HTR-8/SVneo (cell line): ENCODE measurements at places on chromosomes 16 and 17.

DNA sequence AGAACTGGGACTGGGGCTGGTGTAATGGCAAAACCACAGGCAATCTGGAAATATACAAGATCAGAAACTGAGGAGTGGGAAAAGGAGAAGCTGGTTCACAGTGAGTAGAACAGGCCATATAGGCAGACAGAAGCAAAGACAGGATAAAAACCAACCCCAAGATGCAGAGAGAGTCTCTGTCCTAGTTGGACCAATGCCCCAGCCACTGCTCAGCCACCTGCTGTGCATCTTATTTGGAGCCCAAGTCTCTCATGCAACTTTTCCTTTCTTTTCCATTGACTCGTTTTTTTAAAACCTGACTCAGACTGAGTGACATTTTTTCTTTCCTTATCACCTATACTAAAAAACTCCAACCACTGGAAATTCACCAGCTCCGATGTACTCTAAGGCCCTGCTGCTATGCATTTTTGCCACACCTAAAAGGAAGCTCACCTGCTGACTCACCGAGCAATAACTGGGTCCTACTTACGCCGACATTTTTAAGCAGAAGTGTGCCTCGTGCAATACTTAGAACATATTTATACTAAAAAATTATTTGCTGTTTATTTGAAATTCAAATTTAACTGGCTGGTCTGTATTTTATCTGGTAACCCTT is 100.8 kb upstream of the XYLT1 start:
- no peak for DNase-seq

GRCh38 chr16:50838885-50839284 is 97.0 kb downstream of the CYLD start:
- no peak for DNase-seq

- no peak for DNase-seq
These were observed 1.8 kb downstream of the ZNF48 start for GRCh38 chr16:30397056-30397455.

- DNase-seq = peak; percentile 78
These were observed 12.2 kb upstream of the MMD start for GRCh38 chr17:55433629-55434422.

- DNase-seq = no peak
These were observed 126.9 kb downstream of the KATNIP start for GRCh38 chr16:27676839-27677238.

DNA sequence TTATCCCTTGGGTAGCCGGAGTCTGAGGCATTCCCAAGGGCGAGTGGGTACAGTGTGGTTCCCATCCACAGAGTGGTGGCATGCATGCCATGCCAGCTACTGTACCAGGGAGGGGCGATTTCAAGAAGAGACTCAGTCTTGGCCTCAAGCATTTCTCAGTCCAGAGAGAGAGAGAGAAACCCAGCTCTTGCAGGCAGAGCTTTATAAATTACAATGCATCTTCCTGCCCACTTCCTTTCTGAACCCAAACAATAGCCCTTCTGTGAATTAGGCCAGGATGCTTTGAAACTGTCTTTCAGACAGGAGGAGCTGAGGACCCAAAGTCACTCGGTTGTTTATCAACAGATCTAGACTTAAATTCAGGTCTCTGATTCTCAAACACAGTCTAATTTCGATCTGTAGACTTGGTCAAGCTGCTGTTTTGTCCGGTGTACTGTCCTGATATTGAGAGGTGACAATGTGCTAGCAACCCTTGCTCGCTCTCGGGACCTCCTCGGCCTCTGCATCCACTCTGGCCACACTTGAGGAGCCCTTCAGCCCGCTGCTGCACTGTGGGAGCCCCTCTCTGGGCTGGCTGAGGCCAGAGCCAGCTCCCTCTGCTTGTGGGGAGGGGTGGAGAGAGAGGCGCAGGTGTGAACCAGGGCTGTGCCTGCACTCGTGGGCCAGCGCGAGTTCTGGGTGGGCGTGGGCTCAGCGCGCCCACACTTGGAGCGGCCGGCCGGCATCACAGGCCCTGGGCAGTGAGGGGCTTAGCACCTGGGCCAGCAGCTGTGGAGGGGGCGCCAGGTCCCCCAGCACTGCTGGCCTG is 408.0 kb downstream of the UTP18 start:
- no peak for DNase-seq

GRCh38 chr17:20992987-20993862 is 49.6 kb downstream of the USP22 start:
- peak; percentile 91 for DNase-seq

DNA sequence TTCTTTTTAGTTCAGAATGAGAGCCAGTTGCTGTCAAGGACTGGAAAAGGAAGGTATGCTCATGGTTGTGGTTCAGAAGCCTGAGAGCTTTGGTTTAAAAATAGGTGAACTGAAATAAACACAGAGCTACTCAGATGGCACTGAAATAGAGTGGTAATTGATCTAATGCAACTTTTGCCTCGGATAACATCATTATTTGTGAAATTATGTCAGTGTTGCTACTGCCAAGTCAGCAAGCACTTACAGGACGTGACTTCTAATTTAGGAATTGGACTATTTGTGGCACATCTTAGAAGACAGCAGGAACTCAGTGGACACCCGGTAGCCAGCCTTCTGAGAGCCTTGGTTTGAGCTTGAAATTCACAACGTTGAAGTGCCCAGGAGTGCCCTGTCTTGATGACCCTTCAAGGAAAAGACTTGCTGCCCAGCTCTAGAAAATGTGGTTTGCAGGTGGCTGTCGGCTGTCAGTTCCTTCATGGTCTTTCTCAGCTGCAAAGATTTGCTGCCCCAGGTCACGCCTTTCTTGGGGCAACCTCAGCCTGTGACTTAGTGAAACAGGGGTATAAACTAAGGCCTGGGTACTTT is 42.0 kb upstream of the XYLT1 start:
- DNase-seq = no peak

DNA sequence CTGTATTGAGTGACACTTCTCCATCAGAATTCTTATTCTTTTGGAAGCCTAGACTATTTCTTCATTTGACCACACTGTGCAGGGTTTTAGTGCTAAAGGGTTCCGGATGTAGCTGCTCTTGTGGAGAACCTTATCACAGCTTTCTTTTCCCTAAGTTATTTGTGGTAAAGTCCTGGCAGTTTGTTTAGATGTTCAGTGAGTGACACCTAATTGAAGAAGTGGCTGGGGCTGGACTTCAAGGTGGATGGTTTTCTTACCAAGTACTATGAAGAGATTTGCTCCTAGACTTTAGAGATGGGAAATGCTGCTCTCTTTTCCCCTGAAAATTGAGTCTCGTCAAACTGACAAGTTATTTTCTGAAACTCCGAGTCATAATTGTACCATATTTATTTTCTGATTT is 144.0 kb upstream of the TBX2 start:
- DNase-seq = no peak

DNA sequence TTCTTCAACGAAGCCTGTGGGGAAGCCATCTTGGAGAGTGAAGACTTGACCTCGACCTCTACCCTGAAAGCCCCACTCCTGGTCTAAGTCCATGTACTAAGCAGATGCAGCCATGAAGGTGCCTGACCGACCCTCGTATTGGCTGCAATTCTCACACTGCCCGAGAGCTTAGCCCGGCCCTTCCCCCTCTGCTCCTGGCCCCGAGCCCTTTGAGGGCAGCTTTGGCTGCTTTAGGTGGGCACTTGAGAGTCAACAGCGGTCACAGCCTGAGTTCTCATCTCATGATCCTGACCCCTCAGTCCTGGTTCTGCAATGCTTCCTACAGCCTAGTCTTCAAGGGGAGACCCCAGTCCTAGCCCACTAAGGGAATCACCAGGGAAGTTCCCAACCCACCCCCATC is 35.9 kb downstream of the SRL start:
- no peak for DNase-seq

DNA sequence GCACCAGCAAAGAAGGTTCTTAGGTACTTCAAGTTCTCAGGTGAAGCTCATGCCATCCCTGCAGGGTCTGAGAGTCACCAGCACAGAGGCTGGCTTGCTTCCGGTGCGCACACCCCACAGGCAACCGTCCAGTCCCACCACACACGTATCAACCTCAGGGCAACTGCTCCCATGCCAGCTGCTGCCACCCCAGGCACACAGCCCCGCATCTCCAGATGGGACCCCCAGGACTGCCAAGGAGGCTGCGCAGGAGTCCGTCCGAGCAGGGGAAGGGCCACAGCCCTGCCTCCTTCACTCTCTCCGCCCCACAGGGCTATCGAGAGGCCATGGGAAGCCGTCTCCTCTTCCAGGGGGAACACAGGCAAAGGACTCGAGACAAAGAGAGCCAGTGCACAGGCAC is 13.3 kb downstream of the KIFC3 start:
- DNase-seq = no peak

DNA sequence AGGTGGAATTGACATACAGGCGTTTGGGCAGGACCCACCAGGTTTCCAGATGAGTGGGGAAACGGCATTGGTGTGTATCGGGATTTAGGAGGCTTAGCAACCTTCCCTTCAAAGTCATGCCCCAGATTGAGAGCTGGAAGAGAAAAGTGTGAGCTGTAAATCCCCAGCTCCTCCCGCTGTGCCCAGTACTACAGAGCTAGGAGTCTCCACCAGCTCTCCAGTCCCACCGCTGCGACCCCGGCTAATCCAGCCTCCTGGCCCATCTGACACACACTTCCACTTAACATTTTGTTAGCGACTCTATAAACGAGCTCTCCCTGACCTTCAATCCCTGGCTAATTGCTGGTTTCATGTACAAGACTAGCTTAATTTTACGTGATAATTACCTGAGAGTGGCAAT is 29.9 kb upstream of the LHX1 start:
- DNase-seq = no peak

DNA sequence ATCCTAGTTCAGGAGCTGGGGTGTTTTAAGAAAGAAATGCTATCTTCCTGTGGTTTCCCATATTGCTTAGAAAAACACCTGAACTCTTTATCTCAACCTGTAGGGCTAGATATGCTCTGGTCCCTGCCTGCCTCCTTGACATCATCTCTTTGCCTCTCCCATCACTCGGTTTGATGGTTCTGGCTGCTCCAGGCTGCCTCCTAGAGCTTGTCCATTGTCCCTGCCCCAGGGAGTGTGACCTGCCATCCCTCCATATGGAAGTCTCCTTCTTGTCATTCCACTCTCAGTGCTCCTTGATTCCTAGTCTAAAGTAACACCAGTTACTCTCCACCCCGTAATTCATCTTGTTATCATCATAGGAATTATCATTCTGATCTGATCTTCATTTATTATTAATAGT is 369.0 kb upstream of the EEF2KMT start:
- DNase-seq = no peak

- DNase-seq = no peak
These were observed 52.2 kb downstream of the TUBD1 start for GRCh38 chr17:59840329-59841090.

DNA sequence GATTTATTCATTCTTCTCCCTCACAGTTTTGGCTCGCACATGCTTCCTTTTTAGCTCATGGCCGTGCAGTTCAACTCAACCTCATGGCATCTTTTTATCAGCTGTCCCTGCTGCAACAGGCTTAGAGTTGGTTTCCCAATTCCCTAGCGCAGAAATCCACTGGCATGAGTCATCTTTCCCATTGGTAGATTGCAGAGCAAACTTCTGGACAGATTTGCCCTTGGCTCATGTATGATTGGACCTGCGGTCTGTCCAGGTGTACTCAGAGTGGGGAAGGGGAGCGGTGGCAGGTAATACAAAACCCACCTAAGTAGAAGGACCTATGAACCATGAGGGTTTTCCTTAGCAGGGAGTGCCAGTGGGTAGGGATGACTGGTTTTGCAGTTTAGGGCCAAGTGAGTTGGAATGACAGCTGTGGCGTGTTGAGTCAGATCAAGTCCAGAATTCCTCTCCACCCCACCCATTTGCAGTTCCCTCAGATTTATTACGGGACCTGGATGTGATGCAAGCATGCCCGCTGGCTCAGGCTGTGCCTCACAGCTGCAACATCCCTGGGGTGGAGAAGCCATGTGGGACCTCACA is 584.7 kb downstream of the WWOX start:
- DNase-seq = no peak

GRCh38 chr17:82316651-82317393 is 586 bp downstream of the CD7 start:
- no peak for DNase-seq

DNA sequence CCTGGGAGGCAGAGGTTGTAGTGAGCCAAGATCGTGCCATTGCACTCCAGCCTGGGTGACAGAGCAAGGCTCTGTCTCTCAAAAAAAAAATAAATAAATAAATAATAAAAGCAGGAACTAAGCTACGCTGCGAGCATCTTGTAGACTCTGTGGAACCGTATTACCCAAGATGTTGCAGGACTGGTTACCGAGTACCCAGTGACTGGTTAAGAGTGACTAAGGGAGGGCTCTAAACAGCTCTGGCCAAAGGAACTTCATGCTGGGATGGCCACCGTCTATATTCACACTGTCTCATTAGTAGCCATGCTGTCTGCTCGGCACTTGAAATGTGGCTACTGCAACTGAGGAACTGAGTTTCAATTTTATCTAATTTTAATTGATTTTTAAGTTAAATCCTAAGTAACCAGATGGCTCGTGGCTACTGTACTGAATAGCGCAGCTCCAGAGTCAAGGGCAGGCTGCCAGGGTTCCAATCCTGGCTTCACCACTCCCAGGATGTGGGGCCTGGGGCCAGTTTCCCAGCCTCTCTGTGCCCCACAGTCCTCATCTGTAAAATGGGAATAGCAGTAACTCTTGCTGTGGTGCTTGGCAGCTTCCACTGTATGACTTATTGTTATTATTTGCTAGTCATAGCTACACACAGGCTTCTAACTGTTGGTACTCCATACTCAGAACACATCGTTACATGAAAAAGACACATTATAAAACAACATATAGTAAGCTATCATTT is 3.0 kb downstream of the NTAN1 start:
- no peak for DNase-seq

DNA sequence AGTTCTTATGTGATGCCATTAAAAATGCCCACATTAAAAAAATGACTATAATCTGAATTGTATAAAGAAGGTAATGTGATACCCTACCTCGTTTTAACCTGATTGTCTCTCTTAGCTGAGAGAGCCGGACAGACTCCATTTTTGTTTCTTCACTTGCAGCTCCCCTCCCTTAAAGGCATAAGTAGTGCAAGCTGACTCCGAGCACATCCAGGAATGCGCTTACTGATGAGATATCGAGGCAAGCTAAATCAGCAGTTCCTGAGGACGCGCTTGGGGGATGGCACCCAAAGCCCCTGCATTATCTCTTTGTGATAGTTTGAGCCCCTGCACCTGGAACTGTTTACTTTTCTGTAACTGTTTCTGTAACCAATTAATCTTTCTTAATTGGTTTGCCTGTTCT is 6.3 kb downstream of the KRT24 start:
- DNase-seq = no peak

DNA sequence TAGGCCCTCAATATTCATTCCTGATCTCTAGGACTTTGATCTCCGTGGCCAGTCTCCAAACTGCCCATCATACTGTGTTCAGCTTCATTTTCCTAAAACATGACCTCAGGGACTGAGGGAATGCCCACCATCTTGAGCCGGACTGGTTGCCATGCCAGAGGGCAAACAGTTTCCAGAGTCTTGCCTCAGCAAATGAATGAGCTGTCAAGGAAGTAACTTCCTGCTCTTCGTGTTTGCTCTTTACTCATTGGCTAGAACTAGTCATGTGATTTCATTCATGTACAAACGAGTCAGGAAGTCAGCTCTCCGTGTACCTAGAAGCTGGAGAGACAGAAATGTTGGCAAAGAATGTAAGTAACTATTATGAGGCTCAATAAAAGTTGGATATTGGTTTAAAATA is 50.2 kb downstream of the ANKFN1 start:
- DNase-seq = peak; percentile 9

- DNase-seq = no peak
These were observed 8.3 kb downstream of the ANKRD40CL start for GRCh38 chr17:50758989-50759544.

- peak; percentile 77 for DNase-seq
These were observed 12.7 kb downstream of the MRM3 start for GRCh38 chr17:794876-795275.
